ENCODE measurements at places on chromosomes 13 and 19. TPM values are rescaled to one million over a fixed set of nuclear protein-coding genes. Genes with fewer than 3 reads are reported as not detected.

DNA sequence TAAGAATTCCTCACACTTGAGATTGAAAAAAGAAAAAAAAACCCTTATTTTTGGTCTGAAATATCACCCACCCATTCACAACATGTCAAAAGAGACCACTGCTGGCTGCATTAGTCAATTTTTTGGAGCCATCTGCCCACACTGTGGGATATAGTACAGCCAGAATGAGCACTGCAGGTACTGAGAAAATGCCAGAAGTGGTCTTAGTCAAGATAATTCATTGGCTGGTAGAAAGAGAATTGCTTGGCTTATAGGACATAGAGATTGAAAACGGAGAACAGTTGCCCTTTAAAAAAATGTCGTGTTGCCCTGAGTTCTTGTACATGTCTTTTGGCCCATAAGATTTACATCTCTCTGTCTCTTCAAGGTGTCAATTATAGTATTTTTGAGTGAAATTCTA is 1899.5 kb downstream of the OLFM4 start:
- DNase-seq, result no peak

The ATP11A gene
- total RNA-seq, result 36.5 TPM

DNA sequence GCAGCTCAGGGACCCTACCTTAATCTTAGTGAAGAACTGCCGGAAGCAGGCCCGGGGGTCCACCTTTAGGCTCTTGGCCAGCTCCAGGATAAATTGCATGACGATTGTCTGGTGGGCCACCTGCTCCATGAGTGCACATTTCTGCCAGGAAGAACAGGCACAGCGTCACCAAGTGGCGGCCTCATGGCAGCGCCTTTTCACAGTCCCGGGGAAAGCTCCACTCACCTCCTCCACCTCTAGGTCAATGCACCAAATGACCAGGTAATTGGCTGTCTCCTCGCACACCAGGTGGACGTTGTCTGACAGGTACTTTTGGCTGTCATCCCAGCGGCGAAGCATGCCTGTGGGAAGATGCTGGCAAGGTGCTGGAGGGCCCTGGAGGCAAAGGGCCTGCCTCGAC is 8.3 kb downstream of the CDC37 start:
- no peak for DNase-seq

DNA sequence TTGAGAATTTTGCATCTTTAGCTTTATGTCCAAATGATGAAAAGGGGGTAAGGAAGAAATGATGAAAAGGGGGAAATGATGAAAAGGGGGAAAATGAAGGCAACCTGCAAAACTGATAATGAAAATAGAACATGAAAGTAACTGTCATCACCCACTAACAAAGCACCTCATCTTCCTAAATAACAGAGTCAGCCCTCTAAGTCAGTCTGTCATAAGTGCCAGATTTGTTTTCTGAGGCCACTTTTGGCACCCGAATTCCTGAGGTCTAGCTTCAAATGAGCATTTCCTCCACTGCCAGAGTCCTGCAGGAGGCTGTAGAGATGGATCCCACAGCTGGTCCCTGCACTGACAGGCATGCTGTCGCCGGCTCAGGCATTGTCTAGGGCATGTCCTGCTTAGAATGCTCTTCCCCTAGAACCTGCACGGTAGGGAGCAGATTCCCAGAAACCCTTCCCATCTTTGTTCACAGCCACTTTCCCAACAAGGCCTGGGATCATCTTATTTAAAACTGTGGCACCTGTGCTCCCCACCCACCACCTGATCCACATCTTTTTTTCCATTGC is 25.3 kb downstream of the RAP2A start:
- no peak for DNase-seq

The TMEM238 gene
- 17.0 TPM for total RNA-seq

- no peak for DNase-seq
Observed at GRCh38 chr19:11342429-11342828, 3.0 kb upstream of the RAB3D start.

DNA sequence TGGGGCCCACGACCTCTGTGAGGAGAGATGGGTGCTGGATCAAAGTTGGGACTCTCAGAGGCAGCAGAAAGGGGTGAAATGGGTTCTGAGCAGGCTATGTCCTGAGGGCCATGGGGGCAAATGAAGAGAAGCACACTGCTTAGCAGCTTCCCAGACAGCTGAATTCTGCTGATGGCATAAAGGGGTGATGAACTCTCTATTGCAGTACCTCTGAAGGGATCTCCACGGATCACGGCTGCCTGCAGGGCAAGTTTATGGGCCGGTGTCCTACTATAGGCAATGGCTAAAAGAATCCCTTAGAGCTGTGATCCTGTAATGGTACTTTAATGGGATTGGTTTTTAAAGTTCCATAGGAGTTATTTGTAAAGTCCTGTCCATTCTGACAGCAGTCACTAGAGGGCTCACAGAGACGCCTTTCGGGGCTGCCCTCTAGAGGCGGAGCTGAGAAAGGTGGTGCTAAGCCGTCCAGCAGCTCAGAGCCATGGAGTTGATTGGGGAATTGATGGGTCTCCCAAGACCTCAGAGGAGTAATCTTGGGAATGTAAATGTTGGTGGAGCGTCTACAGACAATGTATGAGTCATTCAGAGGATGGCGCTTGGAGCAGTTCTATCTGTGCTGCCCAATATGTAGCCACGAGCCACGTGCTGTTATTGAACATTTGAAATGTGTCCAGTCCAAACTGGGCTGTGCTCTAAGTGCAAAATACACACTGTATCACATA is 287.3 kb downstream of the COG6 start:
- peak; percentile 65 for DNase-seq

DNA sequence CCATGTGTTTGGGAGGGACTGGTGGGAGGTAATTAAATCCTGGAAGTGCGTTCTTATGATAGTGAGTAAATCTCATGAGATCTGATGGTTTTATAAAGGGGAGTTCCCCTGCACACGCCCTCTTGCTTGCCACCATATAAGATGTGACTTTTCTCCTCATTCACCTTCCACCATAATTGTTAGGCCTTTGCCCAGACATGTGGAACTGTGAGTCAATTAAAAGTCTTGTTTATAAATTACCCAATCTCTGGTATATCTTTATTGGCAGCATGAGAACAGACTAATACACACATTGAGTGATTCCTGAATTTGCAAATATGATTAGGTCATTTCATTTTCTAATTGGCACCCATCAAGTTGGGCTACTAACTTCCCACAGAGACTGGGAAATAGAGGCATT is 977.2 kb downstream of the SLITRK1 start:
- DNase-seq, result no peak

The PEAK3 gene
- total RNA-seq, result 0.14 TPM

The CYP2F1 gene
- not detected for total RNA-seq

- DNase-seq, result no peak
Observed at GRCh38 chr13:61277586-61278276, 137.9 kb downstream of the PCDH20 start.

GRCh38 chr19:49690656-49691242 is at the start of gene CPT1C:
CPT1C (plus strand) TSS chr19:49691116; CDS start chr19:49692253, 1,137 bp downstream.
- peak; percentile 58 for DNase-seq

The KIR3DL1 gene
- not detected for total RNA-seq

The SHD gene
- total RNA-seq, result not detected

GRCh38 chr13:25778365-25778764 is 273.5 kb downstream of the SHISA2 start:
- no peak for DNase-seq

DNA sequence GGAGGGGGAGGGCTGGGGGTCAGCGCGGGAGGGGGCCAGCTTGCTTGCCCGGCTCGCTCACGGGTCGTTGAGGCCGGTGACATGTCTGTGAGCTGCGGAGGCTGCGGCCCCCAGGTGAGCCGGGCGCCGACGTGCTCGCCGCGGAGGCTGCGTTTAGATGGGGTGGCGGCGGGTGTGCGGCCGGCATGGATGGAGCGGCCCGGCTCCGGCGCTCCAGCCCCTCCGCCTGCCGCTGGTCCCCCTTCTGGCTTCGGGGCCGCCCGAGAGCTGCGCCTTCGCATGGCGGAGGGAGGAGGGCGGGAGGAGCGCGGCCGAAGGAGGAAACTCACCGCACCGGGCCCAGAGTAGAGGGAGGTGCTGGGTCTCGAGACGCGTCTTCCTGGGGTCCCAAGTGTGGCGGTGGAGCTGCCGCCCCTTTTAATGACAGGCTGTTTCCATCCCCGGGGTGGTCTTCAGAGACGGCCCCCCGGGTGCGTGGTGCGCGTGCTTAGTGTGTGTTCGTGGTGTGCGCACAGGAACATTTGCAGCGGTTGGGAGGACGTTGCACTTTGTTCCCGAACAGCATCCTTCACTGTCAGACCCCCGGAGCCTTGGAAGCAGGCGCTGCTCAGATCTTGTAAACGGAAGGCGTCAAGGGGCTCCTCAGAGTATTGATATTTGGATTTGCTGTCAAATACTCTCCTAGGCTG is at the start of gene AKAP11:
TSS of gene AKAP11 (plus strand) at position 38 of the 689 bp plus-strand sequence. CDS start 14,197 bp downstream, outside the sequence.
- peak; percentile 73 for DNase-seq

GRCh38 chr19:18474366-18474887 is 36.5 kb upstream of the ISYNA1 start:
- DNase-seq, result no peak

GRCh38 chr19:2032296-2032941 is 16.9 kb upstream of the BTBD2 start:
- no peak for DNase-seq

DNA sequence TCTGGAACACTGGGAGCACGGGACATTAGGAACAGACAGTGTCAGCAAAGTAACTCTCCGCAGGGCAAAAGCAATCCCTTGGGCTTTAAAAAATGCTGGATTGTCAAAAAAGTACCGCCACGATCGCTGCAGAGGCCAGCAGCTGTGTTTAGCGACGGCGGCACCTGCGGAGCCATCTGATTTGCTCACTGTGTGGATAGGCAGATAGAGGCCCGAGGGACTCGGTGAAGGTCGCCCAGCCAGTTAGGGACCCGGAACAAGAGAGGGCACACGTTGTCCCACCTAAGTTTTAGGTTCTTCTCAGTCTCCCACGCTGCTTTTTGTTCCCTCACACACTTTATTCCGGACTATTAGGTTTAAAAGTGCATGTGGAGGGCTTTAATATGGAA is 238.3 kb downstream of the TEX29 start:
- no peak for DNase-seq

The YIF1B gene
- 59.9 TPM for total RNA-seq

The RNF17 gene
- total RNA-seq, result not detected

The TRPC4 gene
- total RNA-seq, result not detected

- no peak for DNase-seq
Observed at GRCh38 chr13:79385694-79386093, 20.4 kb downstream of the RBM26 start.

DNA sequence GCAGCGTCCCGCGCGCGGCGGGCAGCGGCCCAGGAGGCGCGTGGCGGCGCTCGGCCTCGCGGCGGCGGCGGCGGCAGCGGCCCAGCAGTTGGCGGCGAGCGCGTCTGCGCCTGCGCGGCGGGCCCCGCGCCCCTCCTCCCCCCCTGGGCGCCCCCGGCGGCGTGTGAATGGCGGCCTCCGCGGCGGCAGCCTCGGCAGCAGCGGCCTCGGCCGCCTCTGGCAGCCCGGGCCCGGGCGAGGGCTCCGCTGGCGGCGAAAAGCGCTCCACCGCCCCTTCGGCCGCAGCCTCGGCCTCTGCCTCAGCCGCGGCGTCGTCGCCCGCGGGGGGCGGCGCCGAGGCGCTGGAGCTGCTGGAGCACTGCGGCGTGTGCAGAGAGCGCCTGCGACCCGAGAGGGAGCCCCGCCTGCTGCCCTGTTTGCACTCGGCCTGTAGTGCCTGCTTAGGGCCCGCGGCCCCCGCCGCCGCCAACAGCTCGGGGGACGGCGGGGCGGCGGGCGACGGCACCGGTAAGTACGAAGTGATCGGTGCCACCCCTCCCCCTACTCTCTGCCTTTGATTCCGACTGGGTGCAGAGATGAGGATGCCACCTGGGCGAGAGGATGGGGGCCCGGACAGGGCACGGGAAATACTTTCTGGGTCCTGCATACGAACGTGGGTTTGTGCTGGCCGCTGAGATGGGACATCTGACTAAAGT is 874 bp downstream of the TRIM28 start:
- peak; percentile 91 for DNase-seq

GRCh38 chr19:48565090-48565489 is 13.1 kb downstream of the SULT2B1 start:
- DNase-seq, result no peak

The OVOL3 gene
- total RNA-seq, result not detected

DNA sequence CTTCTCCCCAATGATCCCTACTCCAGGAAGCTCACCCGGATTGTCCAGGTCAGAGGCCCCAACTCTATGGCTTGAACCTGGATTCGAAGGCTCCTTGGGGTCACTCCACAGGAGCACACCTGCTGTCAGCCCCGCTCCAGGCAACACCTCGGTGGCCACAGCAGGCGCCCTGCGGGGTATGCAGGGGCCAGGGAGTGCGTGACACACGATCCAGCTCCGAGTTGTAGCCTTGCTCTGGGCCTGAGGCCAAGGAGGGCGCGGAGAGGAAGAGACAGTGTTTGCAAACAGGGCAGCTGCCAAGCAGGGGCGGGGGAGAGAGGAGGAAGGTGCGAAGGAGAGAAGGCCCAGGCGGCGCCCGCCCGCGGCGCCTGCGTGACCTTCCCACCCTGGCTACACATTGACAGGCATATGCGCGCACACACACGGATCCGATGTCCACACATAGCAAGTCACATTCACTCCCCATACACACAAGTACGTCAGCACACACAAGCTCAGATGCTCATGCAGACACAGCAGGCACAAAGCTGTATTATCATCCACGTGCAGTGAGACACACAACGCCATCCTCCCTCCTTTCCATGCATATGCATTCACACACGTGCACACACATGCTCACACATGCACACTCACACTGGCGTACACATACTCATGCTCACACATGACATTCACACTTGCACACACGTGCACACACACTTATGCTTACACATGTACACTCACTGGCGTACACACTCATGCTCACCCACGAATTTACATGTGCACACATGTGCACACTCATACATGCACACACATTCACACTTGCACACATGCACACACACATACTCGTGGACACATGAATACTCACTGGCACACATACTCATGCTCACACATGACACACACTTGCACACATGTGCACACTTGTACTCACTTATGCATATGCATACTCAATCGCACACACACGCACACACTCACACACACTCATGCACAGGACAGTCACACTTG is 10.4 kb downstream of the SBK2 start:
- no peak for DNase-seq

The CABP5 gene
- total RNA-seq, result not detected

The TPTE2 gene
- total RNA-seq, result not detected

DNA sequence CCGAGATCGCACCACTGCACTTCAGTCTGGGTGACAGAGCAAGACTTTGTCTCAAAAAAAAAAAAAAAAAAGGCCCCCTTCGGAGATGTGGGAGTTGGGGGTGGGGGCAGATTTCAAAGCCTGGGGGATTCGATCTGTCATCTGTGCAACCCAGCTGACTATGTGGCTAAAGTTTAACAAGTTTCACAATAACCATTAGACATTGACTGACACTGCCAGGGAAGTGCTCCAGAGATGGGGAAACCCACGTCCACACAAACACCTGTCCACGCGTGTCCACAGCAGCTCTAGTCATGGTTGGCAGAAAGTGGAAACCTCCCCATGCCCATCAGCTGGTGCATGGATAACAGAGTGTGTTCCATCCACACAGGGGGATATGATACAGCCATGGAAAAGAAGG is 37.6 kb upstream of the HOMER3 start:
- DNase-seq, result no peak

GRCh38 chr13:53357582-53357981 is 329.0 kb downstream of the OLFM4 start:
- no peak for DNase-seq

Data from activated naive CD8-positive, alpha-beta T cell treated with anti-CD3 and anti-CD28 coated beads, Interleukin-2, amount 10 ng/mL, durations not matched to agents 7 days and 5 days (primary cell).